ENCODE measurements at places on chromosomes 7 and 10.

GRCh38 chr10:86876748-86877147 is 80.7 kb downstream of the MMRN2 start:
- DNase-seq = no peak

DNA sequence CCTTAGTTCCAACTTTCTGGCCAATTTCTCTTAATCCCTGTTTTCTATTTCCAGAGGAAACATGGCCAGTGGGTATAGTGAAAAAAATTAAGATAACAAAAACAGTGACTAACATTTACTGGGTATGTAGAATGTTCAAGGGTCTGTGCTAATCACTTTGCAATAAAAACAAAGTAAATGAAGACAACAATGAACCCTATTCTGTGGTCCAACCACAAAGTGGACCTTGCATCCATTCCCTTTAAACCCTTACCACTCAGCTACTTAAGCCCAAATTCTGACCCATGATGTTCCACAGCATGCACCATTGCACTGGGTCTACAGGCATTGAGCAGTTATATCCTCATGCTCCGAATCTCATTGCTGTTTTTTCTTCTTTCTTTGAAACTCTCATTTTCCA is 179.9 kb upstream of the PRKCQ start:
- DNase-seq = no peak

DNA sequence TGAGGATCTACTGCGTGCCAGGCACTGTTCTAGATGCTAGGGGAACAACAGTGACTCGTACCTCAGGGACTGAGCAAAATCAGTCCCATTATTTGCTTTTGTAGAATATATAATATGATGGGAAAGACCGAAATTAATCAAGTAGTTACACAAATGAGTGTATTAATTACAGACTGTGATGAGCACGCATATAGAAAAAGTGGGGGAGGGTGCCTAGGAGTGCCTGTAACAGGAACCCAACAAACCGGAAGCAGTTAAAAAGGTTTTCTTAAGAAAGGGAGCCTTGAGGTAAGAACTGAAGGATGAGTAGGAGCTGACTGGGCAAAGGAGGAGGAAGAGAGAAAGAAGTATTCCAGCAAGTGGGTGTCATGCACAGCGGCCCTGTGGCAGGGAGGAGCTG is 28.2 kb upstream of the IL6 start:
- no peak for DNase-seq

DNA sequence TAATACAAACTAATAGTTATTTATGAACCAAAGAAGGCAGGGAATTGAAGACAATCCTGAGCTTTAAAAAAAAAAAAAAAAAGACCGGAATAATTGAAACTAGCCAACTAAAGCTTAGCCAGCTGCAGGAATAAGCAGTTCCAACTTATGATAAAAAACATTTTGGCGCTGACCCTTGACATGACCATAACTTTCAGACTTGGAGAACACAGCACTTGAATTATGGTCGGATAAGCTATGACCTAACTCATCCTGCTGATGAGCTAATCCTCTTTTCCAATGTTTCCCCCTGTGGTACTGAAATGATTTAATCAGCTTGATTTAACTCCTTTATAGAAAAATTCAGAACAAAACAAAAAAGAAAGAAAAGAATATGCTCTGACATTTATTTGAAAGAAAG is 181.8 kb downstream of the DGKB start:
- no peak for DNase-seq

DNA sequence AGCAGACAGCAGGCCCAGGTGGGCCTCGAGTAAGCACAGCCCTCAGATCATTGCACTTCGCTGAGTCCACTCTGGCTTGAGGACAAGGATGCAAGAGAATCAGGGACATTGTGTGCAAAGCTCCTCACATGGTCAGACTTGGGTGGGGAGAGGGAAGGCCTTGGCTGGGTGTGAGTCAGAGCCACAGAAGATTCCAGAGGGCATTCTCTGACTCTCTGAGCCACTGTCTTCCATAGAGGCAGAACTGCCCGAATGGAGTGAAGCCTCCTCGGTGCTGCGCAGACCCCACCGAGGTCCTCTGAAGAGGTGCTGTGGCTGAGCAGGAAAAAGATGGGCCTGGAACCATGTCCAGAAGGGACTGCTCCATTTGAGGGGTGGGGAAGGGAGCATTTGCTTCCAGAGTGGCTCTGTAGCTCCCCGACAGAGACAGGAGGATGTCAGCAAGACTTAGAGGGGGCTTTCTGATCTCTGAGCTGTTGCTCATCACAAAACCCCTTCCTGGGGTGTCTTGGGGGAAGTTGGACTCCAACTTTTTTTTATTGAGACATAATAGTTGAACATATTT is 120.8 kb downstream of the PTPN20 start:
- DNase-seq = no peak

DNA sequence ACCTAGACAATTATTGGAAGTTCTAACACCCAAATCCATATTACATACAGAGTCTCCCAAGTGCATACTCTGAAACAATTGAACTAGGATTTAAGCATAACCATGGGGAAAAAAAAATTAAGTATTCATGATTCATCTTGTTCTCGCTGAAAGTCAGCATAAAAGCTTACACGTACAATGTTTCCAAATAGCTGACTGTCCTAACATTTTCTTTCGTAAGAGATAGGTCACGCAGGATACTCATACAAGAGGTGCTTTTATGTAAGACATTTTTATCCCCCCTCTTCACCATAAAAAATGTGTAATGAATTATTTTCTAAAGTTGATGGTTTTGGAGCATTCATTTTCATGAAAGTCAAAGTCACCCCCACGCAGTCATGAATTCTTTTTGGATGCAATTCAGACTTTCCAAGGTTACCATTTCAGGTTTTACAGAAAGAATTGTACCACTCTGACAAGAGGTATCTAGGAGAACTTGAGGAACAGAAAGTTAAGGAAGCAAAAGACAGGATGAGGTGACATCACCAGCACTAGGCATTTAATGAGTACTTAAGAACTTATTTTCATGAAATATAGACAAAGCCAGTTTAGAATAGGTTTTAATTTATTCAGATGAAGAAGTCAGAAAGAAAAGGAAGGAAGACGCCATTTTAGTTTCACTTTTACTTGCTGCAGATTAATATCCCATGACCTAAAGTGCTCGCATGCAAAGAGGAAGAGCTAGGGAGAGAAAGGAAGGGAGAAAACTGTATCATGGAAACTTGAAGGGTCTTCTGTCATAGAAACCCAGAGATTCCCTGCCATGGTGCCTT is 55.8 kb downstream of the TMEM26 start:
- DNase-seq = no peak

- DNase-seq = no peak
Measured at GRCh38 chr7:77716804-77717203, 20.5 kb downstream of the RSBN1L start.

- DNase-seq = no peak
Measured at GRCh38 chr7:99733448-99733847, 1.5 kb downstream of the CYP3A7 start.

GRCh38 chr10:21368022-21368582 is 157.4 kb downstream of the SKIDA1 start:
- no peak for DNase-seq

- DNase-seq = no peak
Measured at GRCh38 chr7:115505136-115505535, 525.4 kb downstream of the TFEC start.

DNA sequence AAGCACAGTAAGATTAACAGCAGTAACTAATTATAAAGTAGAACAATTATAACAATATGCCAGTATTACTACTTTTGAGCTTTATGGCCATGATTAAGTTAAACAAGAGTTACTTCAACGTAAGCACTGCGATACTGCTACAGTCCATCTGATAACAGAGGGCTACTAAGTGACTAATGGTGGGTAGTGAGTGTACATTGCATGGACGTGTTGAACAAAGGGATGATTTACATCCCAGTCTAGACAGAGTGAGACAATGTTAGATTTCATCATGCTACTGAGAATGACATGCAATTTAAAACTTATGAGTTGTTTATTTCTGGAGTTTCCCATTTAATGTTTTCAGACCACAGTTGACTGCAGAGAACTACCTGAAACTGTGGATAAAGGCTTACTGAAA is 45.6 kb downstream of the TPST1 start:
- DNase-seq = no peak

DNA sequence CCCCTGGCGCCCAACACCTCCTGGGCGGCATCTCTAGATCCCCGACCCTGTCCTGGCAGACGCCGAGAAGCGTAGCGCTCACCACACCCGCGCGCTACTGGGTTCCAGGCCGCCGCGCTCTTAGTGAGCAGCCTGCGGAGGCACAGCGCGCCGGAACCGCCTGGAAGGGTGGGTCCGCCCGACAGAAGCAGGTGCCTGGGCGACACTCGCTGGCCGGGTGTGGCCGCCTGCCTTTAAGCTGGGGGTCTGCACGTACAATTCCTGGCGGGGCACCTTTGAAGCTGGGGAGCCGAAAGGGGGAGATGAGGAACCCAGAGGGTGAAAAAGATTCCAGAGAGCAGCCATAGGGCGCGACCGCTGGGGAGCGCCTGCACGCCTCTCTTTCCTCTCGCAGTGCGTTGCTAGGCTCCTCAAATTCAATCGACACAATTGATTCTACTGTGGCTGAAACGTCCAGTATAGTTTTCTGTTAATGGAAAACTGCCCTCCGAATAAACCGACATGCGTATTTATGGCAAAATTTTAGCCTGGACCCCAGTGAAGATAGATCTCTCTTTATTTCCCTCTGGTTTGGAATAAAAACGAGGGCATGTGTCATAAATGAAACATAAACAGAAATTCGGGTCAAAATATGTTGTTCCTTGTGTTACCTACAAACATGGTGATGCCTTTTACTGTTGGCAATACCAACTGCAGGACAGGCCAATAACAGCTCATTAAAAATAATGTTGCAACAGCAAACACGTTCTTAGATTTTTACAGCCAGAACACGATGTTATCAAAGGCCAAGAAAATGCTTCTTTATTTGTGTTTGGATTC is 4.6 kb downstream of the HMX3 start:
- no peak for DNase-seq

- DNase-seq = no peak
Measured at GRCh38 chr7:150938566-150938965, 39.6 kb downstream of the KCNH2 start.

- DNase-seq = no peak
Measured at GRCh38 chr10:71981876-71982230, 17.7 kb downstream of the CHST3 start.

Data from neuronal stem cell (in vitro differentiated cells).